ENCODE measurements at places on chromosomes 13 and 19.

DNA sequence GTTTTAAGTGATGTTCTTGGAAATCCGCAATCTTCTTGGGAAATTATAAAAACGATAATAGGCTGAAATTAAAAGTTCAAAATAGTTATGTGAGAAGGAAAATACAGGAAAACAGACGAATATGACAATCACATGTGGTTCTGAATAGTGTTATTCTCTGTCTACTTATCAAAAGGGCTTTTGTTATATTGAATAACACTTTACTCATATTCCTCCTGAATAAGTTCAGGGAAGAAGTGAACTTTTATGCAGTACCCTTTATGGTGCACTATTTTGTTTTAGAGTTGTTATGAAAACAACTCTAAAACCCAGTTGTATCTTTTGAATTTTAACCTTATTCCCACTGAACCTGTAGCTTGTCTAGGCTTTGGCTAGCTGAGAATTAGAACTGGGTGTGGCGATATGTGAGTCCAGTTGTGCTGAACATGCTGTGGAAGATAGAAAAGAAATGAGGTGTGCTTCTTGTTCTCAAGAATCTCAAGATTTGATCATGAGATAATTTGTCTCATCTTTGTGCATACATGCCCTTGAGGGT, 384.4 kb downstream of the LMO7 start:
- no peak for DNase-seq

DNA sequence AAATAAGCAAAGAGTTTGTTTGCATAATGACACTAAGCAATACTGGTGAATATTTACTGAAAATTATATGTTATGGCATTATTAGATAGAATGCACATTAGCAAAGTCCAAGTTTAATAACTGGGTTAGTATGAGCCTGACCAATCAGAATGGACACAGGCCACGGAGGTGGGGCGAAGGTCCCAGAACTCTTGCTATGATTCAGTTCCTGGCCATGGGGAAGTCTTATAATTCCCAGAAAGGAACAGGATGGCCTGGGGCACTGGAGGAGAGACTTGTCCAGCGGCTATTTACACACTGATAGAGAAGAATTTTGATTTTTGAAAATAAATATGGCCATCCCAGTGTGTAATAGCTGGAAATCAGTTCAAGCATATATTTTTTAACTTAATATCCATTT, 372.0 kb downstream of the EFNB2 start:
- no peak for DNase-seq

DNA sequence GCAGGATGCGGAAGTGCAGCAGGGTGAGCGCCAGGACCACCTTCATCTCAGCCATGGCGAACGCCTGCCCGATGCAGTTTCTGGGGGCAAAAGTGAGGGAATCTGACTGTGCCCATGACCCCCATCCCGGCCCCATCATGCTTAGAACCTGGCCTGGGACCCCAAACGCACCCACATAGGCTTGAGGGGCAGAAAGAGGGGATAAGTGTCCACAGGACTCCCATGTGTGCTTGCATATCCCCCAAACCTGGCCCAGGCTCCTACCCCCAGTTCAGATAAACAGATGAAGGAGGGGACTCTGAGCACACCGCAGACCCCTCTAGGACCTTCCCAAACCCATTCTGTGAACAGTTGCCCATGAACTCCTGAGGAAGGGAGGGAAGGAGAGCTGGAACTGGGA, 16.0 kb upstream of the CYP4F2 start:
- no peak for DNase-seq

- DNase-seq: no peak
Observed at GRCh38 chr13:42218576-42218975, 53.4 kb upstream of the AKAP11 start.

- no peak for DNase-seq
Observed at GRCh38 chr13:33775339-33776108, 42.4 kb upstream of the RFC3 start.

DNA sequence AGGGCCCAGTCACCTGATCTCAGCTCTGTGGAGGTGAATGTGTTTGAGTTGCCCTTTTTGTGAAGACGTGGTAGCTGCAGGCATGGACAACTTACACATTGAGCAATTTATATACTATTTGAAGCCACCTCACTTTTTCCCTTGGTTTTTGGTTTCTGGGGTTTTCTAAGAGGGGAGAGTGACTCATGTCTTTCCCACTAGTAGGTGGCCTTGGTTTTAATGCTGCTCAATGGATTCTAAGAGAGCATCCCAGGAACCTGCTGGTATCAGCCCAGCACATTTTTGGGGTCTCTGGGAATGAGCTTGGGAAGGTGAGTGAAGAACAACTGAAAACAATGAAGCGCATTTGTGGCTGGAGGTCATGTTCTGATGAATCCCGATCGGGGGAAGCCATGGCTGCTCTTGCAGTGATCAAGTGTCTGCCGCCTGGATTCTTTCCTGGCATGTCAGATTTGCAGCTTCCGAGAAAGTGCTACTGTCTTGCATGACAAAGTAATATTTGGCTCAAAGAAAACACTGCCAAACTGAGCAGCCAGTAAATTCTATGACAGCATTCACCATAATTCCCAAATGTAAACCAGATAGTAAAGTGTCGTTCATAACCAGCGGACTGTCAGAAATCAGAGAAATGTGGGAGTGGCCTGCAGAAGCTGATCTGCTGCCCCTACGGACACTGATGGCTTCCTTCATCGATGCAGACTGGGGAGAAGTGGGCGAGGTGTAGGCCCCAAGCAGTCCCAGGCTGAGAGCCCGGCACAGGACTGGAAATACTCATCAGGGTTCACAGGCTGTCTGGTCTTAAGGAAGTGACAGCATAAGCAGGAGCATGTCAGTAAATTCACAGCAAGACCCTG, 98.7 kb downstream of the COL4A2 start:
- no peak for DNase-seq

DNA sequence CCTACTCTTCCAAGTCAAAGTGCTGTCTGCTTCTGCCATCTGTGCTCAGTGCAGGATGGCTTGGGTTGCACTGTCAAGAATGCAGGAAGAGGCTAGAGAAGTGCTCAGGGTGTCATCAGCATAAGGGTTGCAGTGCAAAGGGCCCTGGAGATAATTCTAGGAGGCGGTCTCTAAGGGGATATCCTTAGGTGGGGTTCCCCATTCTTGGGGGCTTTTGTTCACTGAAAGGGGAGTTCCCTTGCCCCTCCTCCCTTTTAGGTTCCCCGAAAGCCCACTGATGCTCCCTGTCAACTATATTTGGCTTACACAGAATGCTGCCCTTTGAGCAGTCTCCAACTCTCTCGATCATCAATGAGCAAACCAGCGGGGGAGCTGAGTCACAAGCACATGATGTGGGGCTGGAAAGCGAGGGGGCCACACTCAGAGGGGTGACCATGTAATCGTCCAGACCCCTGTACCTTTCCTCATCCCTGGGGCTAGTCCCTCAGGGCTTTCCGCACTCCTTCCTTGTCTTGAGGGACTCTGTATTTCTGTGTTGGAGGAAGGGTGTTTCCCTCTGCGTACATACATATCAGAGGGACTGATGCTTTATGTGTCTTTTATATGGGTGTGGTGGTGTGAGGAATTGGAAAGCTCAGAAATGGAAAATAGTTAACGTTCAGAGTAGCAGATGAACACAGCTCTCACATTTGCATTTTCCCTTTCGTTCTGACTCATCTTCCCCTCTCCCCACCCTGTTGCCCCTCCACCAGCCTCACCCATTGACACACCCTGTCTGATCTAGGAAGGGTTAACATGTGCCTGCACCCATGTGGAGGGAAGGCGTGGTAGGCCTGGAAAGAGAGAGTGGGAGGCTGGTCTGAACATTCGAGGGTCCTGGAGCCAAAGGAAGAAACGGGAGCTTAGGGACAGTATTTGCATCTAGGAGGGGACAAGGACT, 6.7 kb downstream of the ZBTB32 start:
- DNase-seq: peak; percentile 42

DNA sequence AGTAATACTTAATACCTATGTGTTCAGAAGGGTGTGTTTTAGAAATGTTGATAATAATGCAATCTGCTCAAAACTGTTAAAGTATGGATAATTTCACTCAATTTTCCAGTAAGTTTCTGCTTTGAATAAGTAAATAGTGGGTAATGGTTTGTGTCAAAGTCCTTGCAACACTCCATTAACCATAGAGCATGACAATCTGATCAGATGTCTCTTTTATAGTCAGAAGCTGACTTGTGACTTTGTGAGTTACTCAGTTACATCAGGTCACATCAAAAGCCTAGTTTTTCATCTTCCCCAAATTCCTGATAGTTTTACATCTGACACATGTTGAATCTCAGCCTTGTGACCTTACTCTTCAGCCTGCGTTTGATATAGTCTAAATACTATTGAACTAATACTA, 338.0 kb downstream of the EFNB2 start:
- no peak for DNase-seq

GRCh38 chr13:24458736-24459135, 53.8 kb downstream of the PARP4 start:
- DNase-seq: no peak

- no peak for DNase-seq
Observed at GRCh38 chr13:71862459-71862943, 4.5 kb downstream of the DACH1 start.

- DNase-seq: no peak
Observed at GRCh38 chr13:96783511-96783910, 210.8 kb downstream of the OXGR1 start.

- DNase-seq: no peak
Observed at GRCh38 chr13:44573071-44573470, 3.1 kb downstream of the TSC22D1 start.

GRCh38 chr13:113897966-113898365, 34.1 kb upstream of the GAS6 start:
- DNase-seq: no peak

DNA sequence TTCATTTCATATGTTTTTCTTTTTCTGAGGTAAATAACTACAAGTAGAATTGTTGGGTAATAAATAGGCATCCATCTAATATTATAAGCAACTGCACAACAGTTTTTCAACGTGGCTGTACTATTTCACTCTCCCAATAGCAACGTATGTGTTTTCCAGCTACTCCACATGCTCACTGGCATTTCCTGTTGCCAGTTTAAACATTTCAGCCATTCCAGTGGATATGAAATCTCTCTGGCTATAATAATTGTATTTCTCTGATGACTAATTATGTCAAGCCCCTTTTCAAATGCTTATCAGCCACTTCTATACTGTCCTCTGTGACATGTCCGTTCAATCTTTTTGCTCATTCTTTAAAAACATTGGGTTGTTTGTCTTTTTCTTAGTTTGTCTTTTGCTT, 26.8 kb upstream of the ALOX5AP start:
- DNase-seq: no peak

GRCh38 chr19:49983645-49984229, 22.8 kb upstream of the SIGLEC11 start:
- DNase-seq: peak; percentile 82

- DNase-seq: no peak
Observed at GRCh38 chr19:656751-657559, 6.1 kb downstream of the RNF126 start.

DNA sequence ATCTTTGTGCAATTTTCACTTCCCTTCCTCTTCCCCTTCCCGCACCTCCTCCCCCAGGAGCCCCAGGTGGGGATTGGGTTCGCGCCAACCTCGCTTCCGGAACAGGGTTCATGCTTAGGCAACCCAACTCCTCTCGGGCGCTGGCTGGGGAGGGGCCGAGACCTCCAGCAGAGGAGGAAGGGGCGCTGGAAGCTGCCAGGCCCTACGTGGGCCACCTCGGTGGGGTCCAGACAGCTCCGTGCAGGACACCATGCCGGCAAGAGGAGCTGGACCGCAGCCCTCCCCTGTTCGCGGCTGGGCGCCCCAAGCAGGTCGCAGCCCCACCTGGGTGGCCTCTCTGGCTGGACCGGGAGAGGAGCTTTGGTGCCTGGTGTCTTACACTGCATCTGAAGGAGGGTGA, 91.1 kb downstream of the SPACA7 start:
- no peak for DNase-seq

GRCh38 chr19:5293612-5294378, 46.8 kb downstream of the PTPRS start:
- no peak for DNase-seq

DNA sequence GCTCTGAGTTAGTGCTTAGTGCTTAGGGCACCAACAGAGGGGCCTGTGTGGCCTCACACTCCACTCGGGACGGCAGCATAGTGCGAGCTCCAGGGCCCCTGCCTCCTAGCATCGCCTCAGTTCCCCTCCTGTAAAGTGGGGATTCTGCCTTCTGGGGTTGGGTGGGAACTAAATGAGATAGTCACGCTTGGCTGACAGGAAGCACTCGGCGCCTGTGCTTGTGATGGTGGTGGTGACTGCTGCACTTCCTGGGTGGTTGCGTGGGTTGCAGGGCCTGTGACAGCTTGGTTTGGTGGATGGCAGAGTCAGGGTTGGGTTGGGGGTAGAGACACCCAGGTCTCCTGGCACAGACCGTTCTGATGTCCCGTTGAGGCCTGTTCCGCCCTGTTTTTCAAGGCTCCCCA, 7.7 kb downstream of the PLEKHF1 start:
- peak; percentile 77 for DNase-seq

DNA sequence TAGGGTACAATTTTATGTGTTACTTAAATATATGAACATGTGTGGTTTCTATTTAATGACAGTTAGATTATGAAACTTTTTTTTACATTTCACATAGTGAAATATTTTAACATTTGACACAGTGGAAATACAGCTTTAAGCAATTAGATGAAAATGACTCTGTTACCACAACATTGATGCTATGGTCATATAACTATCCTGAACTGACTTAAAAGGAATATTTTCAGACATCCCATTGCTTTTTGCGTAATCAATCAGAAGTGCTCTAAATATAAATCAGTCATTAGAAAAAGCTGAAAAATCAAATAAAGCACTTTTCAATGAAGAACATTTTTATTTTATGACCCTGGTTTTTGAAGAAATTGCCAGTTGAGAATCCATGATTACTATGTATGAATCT, 80.3 kb downstream of the UFM1 start:
- DNase-seq: no peak

GRCh38 chr19:23470873-23471545, 75.7 kb upstream of the ZNF91 start:
- no peak for DNase-seq

- DNase-seq: no peak
Observed at GRCh38 chr13:46624353-46624752, 71.4 kb downstream of the LRCH1 start.

- no peak for DNase-seq
Observed at GRCh38 chr13:25213715-25214114, 41.6 kb upstream of the AMER2 start.

GRCh38 chr19:32875428-32875827, 5.9 kb upstream of the SLC7A9 start:
- no peak for DNase-seq

DNA sequence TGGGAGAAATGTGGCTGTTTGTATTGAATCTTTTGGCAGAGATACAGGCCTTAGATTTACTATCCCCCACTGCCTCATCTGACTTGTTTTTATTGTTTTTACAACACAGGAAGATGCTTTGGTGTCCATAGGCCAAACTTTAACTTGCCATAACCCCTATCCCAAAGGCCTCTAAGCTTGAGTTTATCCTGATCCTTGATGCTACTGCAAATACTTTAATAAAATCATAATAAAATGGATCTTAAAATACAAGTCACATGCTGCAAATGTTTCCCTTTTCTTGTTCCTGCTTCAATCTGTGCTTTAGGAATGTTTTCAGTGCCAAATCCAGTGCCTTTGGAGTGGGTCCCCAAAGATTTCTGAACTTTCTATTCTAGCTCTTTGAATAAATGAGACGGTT, 770.6 kb downstream of the DACH1 start:
- no peak for DNase-seq

Data from activated CD4-positive, alpha-beta T cell treated with anti-CD3 and anti-CD28 coated beads for 24 hours (primary cell).